ENCODE measurements at places on chromosomes 2 and 18. TPM values are rescaled to one million over a fixed set of nuclear protein-coding genes. Genes with fewer than 3 reads are reported as not detected.

GRCh38 chr18:54528942-54529376, 62.1 kb upstream of the DYNAP start:
- no peaks in the 10 kb centered on the region for H3K36me3 ChIP-seq
- H3K27ac ChIP-seq = no peak overlapping the region
- H3K27me3 ChIP-seq = peaks cover 7% of the 10 kb centered on the region
- H3K4me1 ChIP-seq = no peaks in the 10 kb centered on the region
- no peak overlapping the region for H3K4me3 ChIP-seq

DNA sequence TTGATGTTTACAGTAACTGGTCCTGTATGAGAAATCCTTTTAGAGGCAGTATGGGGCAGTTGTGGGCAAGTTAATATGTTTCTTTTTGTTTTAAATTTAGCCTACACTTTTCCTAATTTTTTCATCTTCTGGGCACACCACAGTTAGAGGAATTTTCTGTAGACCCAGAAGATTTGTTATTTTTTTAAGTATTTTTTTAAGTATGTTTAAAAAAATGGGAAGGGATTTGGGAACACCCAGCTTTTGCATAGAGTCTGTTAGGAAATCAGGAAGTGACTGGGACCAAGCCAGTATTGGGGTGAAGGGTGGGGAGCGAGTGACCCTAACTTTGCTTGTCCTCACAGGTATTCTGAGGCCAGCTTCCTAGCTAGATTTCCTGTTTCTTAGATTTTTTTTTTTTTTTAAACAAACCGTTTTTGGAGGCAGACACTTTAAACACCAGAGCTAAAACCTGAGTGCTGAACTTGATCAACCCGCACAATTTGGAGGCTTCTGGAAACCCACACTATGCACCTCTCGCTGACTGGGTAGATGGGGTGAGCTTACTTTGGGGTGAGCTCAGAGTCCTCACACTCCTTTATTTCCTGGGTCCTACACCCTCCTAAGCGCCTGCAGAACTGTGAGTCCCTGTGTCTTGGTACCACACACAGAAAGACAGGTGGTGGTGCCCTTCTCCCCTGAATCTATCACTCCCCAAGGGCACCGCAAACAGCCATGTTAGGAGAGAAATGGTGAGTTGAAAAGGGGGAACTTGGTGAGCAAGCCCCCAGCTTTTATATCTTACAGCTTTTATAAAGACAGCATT, 5.2 kb downstream of the GATA6 start:
- DNase-seq = no peak
- no peak overlapping the region for H3K27ac ChIP-seq
- peaks cover 49% of the 10 kb centered on the region for H3K27me3 ChIP-seq
- no peaks in the 10 kb centered on the region for H3K36me3 ChIP-seq

- no peaks in the 10 kb centered on the region for H3K27me3 ChIP-seq
- no peaks in the 10 kb centered on the region for H3K36me3 ChIP-seq
- no peak overlapping the region for H3K27ac ChIP-seq
- peaks cover 35% of the 10 kb centered on the region for H3K4me1 ChIP-seq
- no peak for DNase-seq
These were observed 97.6 kb upstream of the PPP1CB start for GRCh38 chr2:28653892-28654662.

- no peaks in the 10 kb centered on the region for H3K36me3 ChIP-seq
- no peak for DNase-seq
- H3K4me1 ChIP-seq = no peaks in the 10 kb centered on the region
- H3K4me3 ChIP-seq = no peak overlapping the region
- no peaks in the 10 kb centered on the region for H3K27me3 ChIP-seq
These were observed 109.1 kb downstream of the CDK15 start for GRCh38 chr2:201915446-201915845.

- peaks cover 2% of the 10 kb centered on the region for H3K4me1 ChIP-seq
- DNase-seq = no peak
- H3K4me3 ChIP-seq = no peak overlapping the region
- peaks cover 30% of the 10 kb centered on the region for H3K27me3 ChIP-seq
These were observed 89.8 kb upstream of the MBOAT2 start for GRCh38 chr2:9093324-9093723.

IGFBP2 gene
- 11.5 TPM for total RNA-seq

All from activated CD4-positive, alpha-beta T cell treated with anti-CD3 and anti-CD28 coated beads for 36 hours (primary cell).